ENCODE measurements at places on chromosomes 3 and 15. TPM values are rescaled to one million over a fixed set of nuclear protein-coding genes. Genes with fewer than 3 reads are reported as not detected.

DNA sequence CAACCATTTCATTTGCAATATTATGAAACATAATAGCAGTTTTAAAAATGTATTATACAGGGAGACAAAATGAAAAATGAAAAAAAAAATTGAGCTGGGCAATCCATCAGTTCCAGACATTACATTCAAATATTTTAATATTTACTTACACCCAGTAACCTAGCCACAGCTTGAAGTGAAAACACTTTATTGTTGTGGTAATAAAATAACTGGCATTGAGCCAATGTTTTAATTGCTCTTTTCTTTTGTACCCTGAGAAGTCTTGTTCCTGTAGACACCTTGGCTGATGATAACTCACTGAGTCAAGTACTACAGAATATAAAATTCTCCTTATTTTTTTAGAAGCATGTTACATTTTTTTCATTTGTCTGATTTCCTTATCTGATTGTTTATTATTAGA, 180.6 kb downstream of the ROBO1 start:
- DNase-seq, result no peak

DNA sequence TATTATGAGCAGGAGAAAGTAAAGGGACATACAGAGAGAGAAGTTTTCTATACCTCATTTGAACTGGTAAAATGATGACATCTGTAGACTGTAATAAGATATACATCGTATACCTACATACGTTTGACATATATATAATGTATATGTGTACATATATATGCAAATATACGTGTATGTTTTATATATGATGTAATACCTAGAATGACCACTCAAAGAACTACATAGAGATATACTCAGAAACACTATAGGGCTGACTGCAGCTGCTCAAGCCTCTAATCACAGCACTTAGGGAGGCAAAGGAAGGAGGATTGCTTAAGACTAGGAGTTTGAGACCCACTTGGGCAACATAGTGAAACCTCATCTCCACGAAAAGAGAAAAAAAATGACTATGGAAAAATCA, 48.5 kb upstream of the MCTP2 start:
- no peak for DNase-seq

DNA sequence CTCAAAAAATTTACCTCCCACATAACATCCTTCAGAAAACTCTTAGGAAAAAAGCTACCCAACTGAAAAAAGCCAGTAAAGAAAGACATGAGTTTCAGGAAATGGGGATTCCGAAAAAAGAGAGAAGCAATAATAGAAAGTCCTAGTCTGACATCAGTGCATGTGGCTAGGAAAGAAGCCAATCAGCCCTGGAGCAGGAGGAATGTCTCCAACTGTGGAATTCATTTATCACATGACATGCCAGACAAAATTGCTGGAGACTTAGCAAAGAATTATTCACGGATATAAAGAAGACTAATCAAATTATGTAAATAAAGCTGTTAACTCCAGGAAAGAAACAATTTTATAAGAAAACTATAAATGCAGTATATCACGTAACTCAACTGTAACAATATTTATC, 258.9 kb upstream of the RARB start:
- no peak for DNase-seq

The LEKR1 gene
- total RNA-seq, result 2.3 TPM

DNA sequence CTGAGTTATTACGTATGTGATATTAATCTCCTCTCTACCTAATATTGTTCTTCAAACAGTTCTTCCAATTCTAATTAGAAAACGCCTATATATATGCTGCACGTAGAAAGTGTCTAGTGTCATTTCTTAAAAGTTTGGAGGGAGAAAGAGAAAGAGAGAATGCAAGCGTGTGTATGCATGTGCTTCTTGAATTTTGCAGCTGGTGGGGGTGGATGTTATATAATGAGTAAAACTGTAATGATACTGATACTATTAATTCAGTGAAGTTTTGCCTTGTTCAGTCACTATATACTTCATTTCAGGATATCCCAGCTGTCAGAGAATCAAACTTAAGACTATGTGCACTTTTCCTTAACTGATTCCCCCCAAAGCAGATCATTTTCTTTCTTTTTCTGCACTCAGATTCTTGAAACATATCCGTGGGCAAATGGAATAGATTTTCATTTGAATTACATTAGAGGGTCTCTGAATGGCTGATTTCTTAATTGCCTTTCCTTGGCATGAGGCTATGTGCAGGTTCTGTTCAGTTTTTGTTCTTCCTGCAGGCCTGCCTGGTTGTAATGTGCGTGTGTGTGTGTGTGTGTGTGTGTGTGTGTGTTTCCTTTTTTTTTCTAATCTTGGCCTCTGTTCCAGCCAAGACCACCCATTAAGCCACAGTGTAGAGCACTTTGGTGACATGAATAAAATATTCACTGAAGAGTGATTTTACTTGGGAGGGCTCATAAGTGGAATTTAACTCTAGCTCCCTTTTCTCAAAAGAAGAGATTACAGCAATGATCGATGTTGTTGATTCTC, 617.5 kb downstream of the RBMS3 start:
- no peak for DNase-seq

DNA sequence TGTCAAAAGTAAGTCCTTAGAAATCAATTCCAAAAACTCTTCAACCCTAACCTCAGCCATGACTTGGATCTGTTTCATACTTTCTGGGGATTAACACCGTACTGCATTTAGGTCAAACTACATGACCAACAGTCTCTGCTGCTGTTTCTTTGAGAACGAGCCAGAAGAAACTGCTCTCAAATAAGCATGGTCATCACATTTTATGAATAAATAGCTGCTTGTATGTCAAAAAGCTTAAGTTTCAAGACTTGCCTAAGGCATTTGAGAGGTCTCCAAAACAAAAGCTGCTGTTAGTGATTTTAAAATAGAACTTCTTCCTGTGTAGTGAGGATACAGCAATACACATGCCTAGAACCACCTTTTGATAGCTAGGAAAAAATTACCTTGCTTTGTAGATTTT, 166.3 kb upstream of the CHRM5 start:
- no peak for DNase-seq

The MESP2 gene
- 0.64 TPM for total RNA-seq

- no peak for DNase-seq
Observed at GRCh38 chr3:131231710-131232389, 149.7 kb upstream of the NUDT16 start.

GRCh38 chr3:178680489-178680888, 144.3 kb downstream of the KCNMB2 start:
- DNase-seq, result no peak

The CHDH gene
- 2.9 TPM for total RNA-seq

- no peak for DNase-seq
Observed at GRCh38 chr3:4551051-4551711, 58.0 kb downstream of the ITPR1 start.

The C3orf49 gene
- total RNA-seq, result not detected

GRCh38 chr3:57923101-57923500, 85.1 kb upstream of the FLNB start:
- DNase-seq, result no peak

The LIPC gene
- 0.15 TPM for total RNA-seq

GRCh38 chr15:38531509-38531908, 33.1 kb downstream of the RASGRP1 start:
- DNase-seq, result no peak

DNA sequence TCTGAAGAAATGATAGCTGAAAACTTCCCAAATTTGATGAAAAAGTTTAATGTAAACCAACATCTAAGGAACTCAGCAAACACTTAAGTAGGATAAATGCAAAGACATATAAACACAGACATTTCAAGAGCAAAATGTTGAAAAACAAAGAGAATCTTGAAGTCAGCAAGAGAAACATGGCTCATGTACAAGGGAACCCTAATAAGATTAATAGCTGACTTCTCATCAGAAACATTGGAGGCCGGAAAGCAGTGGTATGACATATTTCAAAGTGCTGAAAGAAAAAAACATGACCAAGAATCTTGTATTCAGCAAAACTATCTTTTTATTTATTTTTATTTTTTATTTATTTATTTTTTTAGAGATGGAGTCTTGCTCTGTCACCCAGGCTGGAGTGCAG, 10.6 kb upstream of the PRKCI start:
- DNase-seq, result no peak

- no peak for DNase-seq
Observed at GRCh38 chr3:67685499-67685898, 31.1 kb upstream of the SUCLG2 start.

GRCh38 chr3:16309558-16309957, 44.5 kb downstream of the OXNAD1 start:
- no peak for DNase-seq

The GNAT1 gene
- total RNA-seq, result not detected

The ICE2 gene
- 40.7 TPM for total RNA-seq

The POPDC2 gene
- total RNA-seq, result 7.9 TPM

The GOLGA6A gene
- total RNA-seq, result not detected

DNA sequence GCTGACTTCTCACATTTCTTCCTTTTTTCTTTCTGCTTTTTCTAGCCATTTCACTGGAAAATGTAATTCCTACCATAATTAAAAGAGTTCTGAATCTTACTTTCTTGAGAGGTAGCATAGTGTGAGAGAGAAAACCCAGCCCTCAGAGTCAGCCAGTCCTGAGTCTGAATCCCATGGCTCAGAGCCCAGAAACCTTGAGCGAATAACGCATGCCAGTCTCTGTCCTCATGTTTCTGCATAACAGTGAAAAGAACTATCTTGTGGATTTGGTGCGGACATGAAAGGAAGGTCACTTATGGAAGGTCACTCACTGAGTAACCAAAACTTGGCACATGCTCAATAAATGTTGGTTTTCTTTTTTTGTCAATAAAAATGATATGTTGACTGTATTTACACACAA, 29.3 kb upstream of the SLCO3A1 start:
- DNase-seq, result no peak

- DNase-seq, result no peak
Observed at GRCh38 chr3:52032702-52033408, 23.5 kb downstream of the DUSP7 start.

The ZNF385D gene
- 3.2 TPM for total RNA-seq

GRCh38 chr3:62732183-62732904, 142.9 kb downstream of the CADPS start:
- no peak for DNase-seq

GRCh38 chr3:12916159-12916558, 74.8 kb upstream of the RPL32 start:
- no peak for DNase-seq

The ENTPD3 gene
- total RNA-seq, result 1.5 TPM

- DNase-seq, result no peak
Observed at GRCh38 chr3:150251187-150252062, 156.7 kb upstream of the TSC22D2 start.

GRCh38 chr15:84992157-84992944, 10.7 kb downstream of the PDE8A start:
- no peak for DNase-seq

DNA sequence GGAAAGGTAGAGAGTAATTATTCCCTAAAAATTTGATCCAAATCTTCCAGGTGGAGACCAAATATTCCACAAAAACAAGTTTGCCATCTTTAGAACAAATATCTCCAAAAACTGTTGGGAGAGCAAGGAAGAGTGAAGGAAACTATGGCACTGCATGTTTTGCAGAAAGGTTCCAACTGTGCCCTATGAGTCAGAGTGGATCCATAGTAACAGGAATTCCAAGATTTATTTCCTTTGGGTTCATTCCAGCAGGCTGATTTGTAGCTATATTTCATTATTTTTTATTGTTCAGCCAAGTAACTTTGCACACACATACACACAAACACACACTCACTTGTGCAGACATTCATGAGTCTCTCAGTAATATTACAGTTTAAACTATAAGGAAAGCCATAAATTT, 459.7 kb upstream of the EPHA6 start:
- no peak for DNase-seq

GRCh38 chr3:30625541-30626438, 19.4 kb downstream of the TGFBR2 start:
- no peak for DNase-seq

DNA sequence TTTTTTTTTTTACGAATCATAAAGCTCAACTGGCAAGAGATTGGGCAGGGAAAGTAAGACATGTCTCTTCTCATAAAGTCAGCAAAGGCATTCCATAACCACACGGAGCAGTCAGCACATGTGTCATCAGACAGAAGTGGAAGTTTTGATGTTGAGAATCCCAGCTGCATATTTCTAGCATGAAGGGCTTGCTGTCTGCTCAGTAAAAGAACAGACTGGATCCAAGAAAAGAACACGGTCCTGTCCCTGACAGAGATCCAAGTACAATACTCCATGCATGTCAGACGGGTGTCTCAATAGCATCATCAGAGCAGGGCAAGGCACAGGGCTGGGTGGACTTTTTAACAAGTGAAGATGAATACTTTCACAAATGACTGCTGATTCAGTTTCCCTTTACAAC, 38.2 kb downstream of the ABI3BP start:
- DNase-seq, result no peak

DNA sequence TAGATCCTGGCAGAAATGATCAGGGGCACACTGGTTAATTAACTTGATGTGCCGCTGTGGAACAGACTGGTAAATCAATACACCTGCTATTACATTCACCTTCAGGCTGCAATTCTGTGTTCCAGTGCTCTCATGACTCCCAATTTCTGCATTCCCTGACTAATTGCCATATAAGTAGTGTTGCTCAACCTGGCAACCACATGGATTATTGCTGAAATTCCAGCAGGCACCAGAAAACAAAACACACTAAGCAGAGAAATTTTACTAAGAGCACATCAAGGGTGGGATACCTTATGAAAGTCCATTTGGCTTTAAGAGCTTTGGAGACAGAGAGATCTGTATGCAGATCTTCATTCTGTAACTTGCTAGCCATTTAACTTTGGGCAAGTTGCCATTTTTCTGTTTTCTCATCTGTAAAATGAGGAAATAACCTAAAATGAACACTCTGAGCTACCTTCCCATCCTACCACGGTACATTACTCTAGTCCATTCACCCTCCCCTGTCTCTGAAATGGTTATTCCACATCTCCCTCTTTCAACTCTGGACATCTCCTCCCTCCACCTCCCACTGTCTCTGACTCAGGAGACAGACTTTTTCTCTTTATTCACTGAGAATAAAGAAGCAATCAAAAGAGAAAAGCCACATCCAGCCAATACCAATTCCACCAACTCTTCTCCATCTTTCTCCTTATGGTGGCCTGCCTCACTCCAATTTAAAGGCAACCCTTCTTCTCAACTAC, 54.6 kb downstream of the STAC start:
- DNase-seq, result no peak

GRCh38 chr3:190165253-190165652, 44.6 kb upstream of the P3H2 start:
- no peak for DNase-seq

DNA sequence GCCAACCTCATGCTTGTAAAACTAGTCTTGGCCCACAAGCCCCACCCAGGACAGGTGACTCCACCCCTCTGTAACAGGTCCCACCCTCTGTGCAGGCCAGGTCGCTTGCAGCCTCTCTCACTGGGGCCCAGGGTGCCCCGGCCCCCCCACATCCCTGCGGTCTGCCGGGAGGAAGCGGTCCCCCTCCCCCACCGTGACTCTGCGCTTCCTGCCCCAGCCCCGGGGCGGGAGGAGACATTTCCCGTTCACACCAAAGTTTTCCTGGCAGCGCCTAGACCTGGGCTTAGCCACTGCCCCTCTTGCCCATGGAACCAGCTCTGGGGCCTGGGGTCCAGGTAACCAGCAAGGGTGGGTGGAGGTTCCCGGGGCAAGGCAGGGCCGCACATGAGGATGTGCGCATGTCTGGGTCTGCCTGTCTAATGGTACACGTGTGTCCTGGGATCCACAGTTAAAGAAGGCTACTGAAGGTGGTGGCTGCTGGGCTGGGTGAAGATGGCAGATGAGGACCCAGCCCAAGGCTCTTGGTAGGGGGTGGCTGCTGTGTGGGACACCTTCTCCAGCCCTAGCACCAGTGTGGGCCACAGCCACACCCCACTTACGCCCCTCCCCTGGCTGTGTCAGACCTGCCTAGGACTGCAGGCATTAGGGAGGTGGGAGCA, 8.4 kb downstream of the NBEAL2 start:
- DNase-seq, result no peak

The ZPLD1 gene
- not detected for total RNA-seq

All from breast epithelium (tissue), 4 donors.